ENCODE measurements at places on chromosomes 4 and X.

- no peak for DNase-seq
Measured at GRCh38 chrX:18424482-18425198, 768 bp upstream of the CDKL5 start.

- DNase-seq: no peak
Measured at GRCh38 chrX:8364369-8365141, 100.1 kb upstream of the VCX3B start.

- no peak for DNase-seq
Measured at GRCh38 chrX:130012683-130013082, 30.2 kb downstream of the BCORL1 start.

DNA sequence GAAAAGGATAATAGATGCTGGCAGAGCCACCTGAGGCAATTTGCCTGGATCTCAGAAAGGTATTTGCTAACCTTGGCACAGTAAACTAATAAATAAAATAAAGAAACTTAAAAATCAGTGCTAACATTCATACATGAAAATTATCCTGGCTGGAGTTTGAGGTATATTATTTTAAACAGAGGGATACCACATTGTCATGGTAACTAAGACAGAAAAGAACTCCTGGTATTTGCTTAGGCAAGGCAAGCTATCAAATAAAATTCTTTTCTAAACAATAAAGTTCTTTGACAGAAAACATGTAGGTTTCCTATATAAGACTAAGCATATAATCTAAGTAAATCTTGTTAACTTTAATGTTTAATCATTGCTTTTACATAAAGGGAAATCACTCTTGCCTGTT lies 218.8 kb downstream of the MAGEB17 start:
- no peak for DNase-seq

- DNase-seq: no peak
Measured at GRCh38 chr4:187921946-187922623, 73.5 kb upstream of the ZFP42 start.

DNA sequence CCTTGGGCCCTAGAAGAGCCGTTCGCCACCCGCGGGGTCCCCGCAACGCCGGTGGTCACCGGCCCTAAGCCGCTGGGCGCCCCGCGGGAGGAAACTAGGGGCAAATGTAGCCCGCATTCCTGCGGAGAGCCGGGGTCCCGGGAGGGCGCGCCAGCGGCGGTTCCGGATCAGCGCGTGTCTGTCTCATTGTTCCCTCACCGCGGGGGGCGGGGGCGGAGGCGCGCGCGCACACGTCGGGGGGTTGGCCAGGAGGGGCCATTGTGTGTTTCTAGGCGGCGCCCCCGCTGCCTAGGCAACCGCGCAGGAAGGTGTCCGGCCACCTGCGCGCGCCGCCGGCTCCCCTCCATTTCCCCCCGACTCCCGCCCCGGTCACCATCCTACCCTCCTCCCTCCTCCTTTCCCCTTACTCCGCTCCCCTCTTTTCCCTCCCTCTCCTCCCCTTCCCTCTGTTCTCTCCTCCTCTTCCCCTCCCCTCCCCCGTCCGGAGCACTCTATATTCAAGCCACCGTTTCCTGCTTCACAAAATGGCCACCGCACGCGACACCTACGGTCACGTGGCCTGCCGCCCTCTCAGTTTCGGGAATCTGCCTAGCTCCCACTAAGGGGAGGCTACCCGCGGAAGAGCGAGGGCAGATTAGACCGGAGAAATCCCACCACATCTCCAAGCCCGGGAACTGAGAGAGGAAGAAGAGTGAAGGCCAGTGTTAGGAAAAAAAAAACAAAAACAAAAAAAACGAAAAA lies 789 bp upstream of the DDX3X start:
- no peak for DNase-seq

- DNase-seq: no peak
Measured at GRCh38 chrX:38627683-38628082, 66.3 kb downstream of the TSPAN7 start.

DNA sequence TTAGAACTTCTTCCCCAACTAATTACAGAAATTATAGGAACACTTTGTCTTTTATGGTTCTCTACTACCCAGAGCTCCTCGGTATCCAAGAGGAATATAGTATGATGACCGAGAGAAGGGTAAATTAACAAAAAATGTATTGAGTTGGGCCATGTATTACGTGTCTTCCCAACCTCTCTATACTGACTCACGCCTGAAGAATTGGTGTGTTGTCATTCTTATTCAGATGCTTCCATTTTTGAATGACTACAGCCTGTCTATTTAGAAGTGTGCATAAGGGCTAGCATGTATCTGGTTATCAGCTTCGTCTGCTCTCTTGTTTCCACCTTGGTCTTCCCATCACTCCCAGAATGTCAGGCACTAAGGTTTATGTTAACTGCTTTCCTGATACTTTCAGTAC lies 24.5 kb upstream of the SCD5 start:
- no peak for DNase-seq

GRCh38 chrX:85627363-85627762 lies 247.9 kb upstream of the POF1B start:
- no peak for DNase-seq

DNA sequence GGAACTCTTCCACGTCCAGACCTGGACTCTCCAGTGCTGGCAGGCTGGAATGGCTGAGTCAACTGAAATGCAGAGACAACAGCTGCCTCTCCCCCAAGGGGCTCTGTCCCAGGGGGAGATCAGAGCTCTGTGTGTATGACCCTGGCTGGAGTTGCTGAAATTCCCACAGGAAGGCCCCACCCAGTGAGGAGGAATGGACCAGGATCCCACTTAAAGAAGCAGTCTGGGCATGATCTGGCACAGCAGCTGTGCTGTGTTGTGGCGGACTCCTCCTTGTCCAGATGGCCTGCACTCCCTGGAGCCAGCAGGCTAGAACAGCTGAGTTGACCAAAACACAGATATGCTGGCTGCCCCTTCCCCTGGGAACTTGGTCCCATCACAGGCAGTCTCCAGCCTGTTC lies 25.4 kb downstream of the C4orf17 start:
- DNase-seq: no peak

DNA sequence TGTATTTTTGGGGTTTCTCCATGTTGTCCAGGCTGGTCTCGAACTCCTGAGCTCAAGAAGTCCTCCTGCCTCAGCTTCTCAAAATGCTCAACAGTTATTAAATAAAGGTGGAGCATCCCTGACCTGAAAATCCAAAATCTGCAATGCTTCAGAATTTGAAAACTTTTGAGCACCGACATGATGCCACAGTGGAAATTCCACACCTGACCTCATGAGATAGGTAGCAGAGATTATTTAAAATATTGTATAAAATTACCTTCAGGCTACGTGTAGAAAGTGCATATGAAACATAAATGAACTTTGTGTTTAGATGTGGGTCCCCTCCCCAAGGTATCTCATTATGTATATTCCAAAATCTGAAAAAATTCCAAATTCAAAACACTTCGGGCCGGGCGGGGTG lies 42.7 kb upstream of the PDGFRA start:
- no peak for DNase-seq

GRCh38 chrX:34503119-34503518 lies 154.0 kb downstream of the TMEM47 start:
- DNase-seq: no peak

GRCh38 chr4:170001745-170002267 lies 24.4 kb downstream of the MFAP3L start:
- no peak for DNase-seq

DNA sequence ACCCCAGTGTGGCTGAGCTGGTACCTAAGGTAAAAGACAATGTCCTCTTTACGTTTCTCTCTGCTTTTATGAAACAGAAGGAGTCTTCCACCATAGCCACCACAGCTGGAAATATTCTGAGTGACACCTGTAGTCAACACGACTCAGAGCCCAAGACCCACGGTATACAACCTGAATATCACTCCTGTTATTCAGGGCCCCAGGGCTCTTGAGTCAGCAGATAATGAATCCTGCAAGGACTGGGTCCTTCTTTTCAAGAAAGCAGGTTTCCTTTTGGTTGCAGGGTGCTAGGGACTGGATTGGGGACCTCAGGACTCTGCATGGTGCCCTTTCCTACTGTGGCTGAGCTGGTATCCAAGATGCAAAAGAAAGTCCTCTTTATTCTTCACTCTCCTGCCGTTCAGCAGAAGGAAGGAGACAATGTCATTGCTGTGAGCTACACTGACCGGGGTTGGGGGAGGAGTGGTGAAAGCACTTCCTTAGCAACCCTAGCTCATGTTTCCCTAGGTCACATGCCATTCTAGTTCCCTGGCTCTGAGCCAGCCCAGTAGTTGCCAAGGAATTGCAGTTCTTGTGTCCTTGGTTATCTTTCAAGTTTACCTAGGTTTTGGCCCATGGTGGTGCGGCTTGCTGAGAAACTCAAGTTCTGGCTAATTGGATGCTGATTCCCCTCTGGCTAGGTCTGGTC lies 23.7 kb upstream of the UNC5C start:
- DNase-seq: peak; percentile 69

DNA sequence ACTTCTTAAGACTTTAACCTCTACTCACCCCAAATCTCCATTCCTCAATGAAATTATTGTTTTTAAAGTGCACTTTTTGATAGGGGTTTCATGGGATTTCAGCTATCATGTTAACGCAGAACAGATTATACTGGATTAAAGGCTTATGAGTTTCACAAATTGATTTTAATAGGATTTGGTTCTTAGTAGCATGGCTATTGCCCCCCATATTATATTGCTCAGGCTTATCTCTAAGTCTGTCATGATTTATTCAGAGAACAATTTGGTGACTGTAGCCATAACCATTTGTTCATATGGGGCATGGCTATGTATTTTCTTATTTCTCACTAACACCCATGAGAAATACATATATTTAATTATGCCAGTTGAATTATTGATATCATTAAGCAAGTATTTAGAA lies 57.0 kb downstream of the MND1 start:
- DNase-seq: no peak

DNA sequence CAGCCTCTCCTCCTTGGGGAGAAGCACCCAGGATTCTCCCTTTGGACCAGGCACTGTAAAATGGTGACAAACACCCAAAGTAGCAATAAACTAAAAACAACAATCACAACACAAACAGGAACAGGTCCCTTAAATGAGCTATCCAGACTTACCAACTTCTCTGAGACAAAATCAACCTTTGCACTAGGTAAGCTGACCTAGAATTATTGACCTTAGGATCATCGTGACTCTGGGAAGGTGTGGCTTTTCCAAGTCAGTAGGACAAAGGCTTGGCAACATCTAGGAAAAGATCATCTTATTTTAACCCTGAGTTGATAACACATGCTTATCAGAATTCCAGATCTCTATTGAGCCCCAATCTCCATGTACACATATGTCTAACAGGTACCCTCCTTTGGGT lies 166.7 kb downstream of the PRDM5 start:
- no peak for DNase-seq

DNA sequence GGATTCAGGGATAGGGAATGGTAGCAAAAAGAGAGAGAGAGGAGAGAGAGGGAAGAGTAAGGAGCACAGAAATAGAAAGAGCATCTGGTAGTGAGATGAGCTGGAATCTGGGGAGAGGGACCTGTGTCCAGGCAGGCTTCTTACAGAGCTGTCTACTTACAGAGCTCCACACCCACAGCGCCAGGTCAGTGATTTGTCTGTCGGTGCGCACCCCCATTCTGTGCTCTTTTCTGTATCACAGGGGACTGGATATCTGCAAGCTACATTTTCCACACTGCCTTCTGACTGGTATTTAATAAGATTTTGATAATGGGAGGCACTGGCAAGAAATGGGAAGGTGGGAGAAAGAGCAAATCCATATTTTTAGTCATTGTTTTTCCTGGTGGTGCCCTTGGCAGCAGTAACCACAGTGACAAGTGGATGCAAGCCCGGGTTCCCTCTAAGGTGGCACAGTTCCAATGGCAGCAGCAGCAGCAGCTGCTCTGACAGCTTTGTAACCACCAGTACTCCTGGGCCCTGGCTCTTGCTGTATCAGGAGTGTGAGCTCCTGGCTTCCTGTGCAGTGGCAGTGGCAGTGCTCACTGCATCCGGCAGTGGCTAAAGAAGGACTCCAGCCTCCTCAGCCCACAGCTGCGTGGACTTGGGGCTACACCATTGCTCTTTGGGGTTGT lies 300.5 kb downstream of the TRIML1 start:
- no peak for DNase-seq

DNA sequence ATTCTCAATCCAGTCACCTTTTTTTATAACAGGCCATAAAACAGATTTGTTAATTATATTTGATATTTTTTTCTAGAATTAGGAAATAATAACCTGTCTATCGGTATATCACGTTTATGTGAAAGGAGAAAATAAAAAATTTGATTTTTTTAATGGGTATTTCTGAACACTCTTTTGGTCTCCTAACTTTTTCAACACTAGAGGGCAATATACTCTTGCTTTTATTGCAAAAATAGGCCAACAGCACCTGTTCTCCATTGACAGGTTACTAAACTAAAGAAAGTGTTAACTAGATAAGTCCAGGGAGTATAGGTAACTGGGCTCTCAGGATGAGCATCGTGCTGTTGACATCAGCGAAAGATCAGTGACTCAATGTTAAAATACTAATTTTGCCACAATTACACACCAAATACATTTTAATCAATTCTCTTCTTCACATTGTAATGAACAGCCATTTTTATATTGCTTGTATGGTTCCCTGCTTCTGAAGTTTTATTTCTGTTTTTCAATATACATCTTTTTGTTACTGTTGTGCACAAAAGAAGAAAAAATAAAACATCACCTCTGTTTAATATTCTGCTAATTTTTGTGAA lies 22.8 kb downstream of the NDST4 start:
- no peak for DNase-seq

DNA sequence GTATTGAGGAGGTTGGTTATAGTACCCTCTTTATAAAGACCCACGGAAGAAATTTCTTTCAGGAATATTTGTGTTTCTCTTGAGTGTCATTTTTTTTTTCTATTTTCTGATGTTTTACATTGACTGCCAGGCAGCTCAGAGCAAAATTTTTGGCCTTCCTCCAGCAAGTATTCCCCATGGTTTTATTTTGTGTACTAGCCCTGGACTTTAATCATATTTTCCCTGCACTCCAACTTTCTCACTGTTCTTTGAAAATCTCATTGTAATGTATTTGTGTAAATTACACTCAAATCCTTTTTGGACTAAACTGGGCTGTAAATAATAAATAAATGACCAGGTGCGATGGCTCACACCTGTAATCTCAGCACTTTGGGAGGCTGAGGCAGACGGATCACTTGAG lies 45.6 kb upstream of the USP46 start:
- no peak for DNase-seq

DNA sequence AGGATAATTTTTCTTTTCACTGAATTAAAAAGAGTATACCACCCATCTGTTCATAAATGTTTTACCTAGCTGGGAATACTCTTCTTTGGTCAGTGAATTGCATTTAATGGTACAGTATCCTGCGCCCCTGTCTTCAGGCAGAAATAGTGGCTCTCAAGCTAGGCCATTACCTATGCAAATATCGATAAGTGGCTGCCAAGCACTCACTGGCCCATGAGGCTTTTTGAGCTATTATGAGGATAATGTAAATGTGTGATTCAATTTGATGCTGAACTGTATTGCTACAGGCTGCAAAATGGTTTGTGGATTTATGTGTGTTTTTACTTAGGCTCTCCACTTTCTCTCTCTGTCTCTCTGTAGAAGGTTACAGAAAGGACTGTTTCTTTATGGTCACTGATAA lies 30.1 kb upstream of the MTMR1 start:
- no peak for DNase-seq

- no peak for DNase-seq
Measured at GRCh38 chr4:182240161-182241130, 2.8 kb upstream of the TENM3 start.

- DNase-seq: no peak
Measured at GRCh38 chr4:23952258-23952657, 62.4 kb upstream of the PPARGC1A start.
